Non-pigmented ciliary epithelial cell (primary cell): ENCODE measurements at places on chromosomes 7 and 10.
A peak's percentile ranks its signal among the peaks of the same experiment; 100 is the strongest.

GRCh38 chr7:35257251-35258124 is 3.6 kb upstream of the TBX20 start:
- DNase-seq: no peak

- DNase-seq: no peak
Observed at GRCh38 chr10:91689731-91690168, 56.9 kb upstream of the PPP1R3C start.

DNA sequence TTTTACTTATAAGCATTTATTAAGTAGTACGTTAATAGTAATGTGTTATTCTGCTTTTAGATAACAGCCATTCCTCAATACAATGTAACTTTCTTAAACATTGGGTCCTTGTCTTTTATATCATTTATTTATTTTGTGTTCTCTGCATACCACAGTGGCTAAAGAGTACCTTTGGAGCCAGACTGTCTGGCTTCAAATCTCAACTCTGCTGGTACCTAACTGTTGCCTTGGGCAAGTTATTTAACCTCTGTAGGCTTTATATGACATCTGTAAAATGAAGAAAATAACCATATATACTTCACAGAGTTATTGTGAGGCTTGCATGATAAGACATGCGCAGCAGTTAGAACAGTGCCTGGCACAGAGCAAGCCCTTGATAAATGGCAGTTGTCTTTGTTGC is 397.6 kb downstream of the MDFIC start:
- DNase-seq: no peak

DNA sequence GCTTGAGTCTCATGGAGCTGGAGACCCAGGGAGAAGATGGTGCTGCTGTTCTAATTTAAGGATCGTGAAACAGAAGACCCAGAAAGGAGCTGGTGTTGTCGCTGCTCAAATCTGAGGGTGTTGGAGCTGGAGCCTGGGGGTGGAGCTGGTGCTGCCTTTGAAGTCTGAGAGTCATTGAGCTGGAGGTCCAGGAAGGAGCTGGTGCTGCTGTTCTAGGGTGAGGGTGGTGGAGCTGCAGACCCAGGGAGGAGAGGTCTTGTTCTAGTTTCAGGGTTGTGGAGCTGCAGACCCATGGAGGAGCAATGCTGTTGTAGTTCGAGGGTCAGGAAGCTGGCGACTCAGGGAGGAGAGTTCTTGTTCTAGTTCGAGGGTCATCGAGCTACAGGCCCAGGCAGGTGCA is 84.1 kb upstream of the ZNF479 start:
- no peak for DNase-seq

DNA sequence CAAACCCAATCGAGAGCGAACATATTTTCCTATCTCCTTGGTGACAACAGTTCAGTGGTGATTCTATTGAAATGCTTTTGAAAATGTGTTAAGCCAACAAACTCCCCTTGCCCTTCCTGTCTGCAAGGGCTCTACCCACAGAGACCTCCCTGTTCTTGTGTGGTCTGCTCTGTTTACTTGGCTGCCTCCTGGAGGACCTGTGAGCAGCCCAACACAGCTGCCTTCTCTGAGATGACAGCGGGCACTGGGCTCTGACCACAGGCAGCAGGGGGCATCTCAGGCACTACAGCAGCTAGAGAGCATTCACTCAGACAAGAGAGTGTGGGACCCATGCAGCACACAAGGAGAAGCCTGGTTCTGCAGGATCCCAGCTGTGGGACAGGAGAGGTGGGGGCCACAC is 416.4 kb downstream of the TCERG1L start:
- no peak for DNase-seq

GRCh38 chr7:143931739-143932138 is 3.3 kb upstream of the OR2F2 start:
- DNase-seq: no peak

GRCh38 chr7:42900842-42901241 is 11.0 kb downstream of the C7orf25 start:
- DNase-seq: no peak

GRCh38 chr10:70615784-70616522 is 13.4 kb upstream of the PRF1 start:
- DNase-seq: no peak

DNA sequence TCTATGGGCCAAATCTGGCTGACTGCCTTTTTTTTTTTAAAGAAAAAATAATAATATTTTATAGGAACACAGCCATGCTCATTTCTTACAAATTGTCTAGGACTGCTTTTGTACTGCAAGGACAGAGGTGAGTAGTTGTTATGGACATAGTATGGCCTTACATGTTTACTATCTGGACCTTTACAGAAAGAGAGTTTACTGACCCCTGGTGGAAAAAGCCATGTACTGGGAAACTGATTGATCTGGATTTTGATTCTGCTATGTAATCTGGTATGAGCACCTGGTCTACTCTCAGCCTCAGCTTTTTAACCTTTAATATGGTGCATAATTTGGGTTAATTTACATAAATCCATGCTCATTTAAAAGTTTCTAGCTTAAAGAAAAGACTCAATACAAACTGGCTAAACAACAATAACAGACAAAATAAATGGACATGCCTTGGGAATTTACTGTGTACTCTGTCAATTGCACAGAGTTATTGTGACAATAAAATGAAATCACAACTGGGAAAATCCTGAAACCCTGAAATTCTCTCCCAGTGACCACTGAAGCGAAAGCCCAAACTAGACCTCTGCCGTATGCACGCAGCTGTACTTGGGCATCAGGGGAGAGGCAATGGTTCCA is 260.7 kb downstream of the BMPER start:
- peak; percentile 22 for DNase-seq
